COR-L47 (cell line): ENCODE measurements at places on chromosomes 7 and 10.

GRCh38 chr10:131746785-131747184 lies 154.0 kb upstream of the PPP2R2D start:
- DNase-seq: no peak

DNA sequence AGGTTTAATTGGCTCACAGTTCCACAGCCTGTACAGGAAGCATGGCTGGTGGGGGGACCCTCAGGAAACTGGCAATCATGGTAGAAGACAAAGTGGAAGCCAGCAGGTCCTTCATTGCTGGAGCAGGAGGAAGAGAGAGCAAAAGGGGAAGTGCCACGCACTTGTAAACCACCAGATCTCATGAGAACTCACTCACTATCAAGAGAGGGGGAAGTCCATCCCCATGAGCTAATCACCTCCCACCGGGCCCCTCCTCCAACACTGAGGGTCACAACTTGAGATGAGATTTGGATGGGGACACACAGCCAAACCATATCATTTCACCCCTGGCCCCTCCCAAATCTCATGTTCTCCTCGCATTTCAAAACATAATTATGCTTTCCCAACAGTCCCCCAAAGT lies 171.9 kb upstream of the CACNA2D1 start:
- no peak for DNase-seq

DNA sequence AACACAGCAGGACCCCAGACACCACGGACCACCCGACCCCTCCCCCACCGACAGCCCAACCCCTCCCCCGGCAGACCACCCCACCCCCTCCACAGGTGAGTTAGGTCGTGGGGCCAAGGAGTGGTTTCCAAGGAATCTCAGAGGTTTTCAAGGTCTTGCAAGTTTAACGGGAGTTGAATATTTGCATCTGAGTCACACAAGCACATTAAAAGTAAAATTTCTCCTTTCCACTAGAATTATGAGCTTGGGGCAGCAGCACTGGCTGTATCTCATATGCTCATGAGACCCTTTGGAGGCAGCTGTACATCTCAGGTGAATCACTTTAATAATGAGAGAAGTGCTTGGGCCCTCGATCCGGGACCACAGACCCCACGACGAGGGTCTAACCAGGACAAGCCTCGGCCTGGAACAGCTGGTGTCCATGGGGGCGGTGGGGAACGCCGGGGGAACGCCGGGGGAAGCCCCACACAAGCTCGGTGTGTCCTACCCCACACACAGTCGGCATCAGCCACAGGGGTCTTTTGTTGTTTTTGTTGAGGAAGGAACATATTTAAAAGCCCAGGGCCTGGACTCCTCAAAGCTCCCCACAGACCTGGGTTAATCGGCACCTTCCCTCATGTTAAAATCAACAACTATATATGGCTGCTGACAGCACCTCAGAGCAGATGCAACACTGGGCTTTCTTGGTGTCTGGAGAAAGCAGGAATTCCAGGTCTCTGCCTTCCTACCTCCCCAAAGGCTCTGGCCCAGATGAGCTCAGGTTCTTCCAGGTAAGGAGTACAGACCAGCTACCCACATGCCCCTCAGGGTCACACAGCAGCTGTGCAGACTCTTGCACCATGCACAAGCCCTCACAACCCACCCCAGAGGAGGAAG lies 130.3 kb downstream of the DIP2C start:
- DNase-seq: no peak

- DNase-seq: no peak
Measured at GRCh38 chr7:27141137-27141922, 2.2 kb downstream of the HOXA5 start.

- no peak for DNase-seq
Measured at GRCh38 chr10:112177247-112177646, 6.3 kb downstream of the GPAM start.

DNA sequence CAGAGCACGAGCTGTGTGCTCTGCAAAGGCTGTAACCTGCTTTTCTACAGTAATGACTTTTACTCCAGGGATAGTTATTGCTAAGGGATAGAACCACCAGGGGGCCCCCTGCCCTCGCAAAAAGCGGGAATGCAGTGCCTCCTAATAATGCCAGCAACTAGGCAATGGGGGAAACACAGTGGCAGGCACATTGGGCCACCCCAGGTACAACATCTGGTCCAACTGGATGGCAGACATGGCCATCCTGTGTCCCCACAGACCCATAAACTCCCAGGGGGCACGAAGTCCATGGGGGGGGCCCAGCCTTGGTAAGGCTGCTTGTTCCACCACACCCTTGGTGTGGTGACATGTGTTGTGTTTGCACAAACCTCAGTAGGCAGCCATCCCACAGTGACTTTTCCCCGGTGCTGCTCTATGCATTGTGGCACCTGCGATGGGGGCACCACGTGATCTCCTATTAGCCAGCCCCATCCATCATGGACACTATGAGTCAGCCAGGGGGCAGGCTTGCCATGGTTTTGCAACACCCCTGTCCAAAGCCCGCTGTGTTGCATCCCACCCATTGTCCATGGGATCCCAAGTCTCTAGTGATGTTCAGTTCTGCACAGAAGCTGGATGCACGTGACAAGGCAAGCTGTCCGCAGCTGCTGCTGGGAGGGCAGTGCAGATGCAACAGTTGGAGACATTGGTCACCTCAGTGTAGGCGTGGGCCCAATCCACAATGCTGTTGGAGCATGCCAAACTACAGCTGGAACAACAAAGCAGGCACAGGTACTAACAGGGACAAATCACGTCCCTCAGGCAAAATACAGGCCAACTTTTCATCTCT lies 84.0 kb downstream of the ANLN start:
- DNase-seq: peak; percentile 55

DNA sequence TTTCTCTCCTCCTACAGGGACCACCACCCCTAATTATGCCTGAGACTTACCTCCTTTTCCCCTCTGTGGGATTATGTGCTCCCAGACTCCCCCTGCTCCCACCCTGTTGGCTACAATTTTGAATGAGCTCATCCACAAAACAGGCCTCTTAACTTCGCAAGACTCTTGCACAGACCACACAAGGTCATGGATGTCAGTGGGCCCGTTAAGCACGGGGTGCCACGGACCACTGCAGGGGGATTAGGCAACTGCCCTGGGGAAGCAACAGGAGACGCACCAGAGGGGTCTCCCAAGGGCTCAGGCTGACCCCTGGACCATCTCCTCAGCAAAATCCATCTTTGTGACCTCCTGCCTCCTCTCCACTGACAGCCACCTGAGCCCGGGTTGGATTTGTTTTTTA lies 42.1 kb upstream of the COL13A1 start:
- no peak for DNase-seq

GRCh38 chr7:47602272-47603004 lies 20.5 kb upstream of the TNS3 start:
- DNase-seq: no peak

DNA sequence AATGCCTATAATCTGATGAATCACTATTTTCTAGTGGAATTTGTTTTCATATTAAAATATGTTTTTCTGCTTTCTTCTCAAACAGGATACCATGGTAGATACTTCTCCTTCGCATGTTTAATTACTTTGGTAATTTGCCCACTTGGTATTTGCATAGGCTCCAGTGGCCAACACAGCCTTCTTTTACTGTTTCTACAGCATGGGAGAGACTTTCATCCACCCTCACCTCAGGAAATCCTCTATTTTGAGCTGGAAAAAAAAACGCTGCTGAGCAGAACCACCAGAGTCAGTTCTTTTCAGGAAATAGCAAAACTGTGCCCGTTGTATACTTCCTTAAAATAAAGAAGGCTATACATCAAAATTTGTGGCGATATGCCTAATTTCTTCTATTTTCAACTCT lies 213.3 kb downstream of the MDFIC start:
- no peak for DNase-seq

- DNase-seq: no peak
Measured at GRCh38 chr10:97185326-97186058, at the start of gene SLIT1. Gene SLIT1 (minus strand): TSS chr10:97185959. CDS start chr10:97185674, 285 bp downstream.

GRCh38 chr10:110355922-110356627 lies 51.4 kb upstream of the SMNDC1 start:
- DNase-seq: no peak

- DNase-seq: no peak
Measured at GRCh38 chr7:74066626-74067025, 17.0 kb upstream of the LIMK1 start.

DNA sequence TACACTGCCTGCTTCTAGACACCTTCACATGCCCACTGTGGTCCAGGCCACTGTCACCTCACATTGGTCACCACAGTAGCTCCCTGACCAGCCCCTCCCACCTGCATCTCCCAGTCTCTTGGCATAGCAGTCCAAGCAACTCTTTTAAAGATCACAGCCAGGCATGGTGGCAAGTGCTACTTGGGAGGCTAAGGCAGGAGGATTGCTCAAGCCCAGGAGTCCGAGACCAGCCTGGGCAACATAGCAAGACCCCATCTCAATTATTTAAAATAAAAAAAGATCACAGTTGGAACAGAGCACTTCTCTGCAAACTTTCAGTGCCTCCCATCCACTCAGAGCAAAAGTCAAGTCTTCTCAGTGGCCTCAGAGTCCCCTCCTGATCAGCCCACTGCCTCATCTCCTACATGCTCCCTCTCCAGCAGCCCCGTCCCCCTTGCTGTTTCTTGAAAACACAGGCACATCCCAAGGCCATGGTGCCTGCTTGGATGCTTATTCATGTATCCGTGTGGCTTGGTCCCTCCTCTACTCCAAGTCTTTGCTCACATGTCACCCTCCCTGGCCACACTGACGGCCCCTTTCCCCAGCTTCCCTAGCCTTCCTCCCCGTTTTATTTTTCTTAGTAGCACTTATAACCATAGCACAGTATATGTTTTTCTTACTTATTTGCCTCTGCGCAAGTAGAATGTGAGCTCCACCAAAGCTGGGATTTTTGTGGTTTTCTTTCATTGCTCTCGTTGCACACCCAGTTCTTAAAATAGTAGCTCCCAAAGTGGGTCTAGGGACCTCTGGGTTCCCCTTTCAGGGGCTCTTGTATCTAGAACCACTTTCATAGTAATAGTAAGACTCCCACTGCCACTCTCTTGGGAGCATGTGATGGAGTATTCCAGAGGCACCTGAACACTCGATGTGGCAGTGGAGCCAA lies 19.5 kb downstream of the TSPAN15 start:
- DNase-seq: no peak

DNA sequence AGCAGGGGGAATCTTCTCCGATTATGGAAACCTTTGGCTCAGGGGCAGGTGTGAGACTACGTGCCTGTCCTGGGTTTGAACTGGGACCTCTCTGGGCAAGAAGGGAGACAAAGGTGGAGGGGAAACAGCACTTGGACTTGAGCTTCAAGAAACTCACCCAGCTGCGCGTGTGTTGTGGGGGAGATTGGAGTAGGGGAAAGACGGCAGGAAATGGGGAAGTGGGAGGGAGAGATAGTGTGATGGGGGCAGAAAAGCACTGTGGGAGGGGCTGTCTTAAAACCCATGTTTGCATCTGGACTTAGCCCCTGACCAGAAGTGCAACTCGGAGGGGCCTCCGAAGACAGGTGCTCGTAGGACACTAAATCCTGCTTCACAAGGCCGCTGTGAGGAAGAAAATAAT lies 107.0 kb downstream of the HIP1 start:
- DNase-seq: no peak

DNA sequence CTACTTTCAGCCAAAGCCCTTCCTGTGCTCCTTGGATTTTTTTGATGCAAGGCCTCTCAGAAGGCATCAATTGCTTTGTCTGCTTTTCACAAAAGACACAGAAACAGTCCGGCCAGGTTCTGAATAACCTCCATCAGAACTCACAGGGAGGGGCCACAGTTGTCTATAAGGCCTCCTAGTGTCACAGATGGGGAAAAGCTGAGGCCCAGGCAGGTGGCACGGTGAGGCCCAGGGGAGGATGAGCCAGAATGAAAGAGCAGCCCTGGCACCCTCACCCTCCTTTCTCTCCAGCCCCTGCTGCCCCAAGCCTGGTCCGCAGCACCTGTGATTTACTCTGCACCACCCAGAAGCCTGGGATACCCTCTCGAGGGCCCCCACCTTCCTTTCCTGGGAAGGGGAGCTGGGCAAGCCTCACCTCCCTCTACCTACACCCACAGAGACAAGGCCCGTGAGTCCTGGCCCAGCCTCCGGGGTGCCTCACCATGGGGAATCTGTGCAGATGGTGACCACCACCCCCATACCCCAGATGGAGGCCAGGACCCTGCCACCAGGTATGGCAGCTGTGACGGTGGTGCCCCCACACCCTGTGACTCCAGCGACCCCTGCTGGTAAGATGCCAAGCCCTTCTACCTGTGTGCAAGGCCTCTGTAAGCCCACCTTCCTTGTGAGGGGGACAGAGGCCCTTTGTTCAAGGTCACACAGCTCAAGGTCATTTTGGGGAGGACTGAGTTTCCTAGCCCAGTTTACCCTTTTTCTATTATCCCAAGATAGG lies 26.2 kb upstream of the ZNF467 start:
- no peak for DNase-seq

DNA sequence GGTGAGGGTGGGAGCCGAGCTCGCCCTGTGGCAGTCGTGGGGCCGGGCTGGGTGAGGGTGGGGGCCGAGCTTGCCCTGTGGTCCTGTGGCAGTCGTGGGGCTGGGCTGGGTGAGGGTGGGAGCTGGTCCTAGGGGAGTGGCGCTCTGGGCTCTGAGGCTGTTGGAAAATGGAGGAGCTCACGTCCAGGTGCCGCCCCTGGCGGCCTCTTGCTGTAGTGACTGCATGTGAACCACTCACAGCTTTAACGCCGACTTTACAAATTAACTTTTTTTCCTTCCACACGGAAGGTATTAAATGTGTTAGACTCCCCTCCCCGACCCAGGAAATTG lies 312.6 kb downstream of the WDR37 start:
- DNase-seq: no peak

DNA sequence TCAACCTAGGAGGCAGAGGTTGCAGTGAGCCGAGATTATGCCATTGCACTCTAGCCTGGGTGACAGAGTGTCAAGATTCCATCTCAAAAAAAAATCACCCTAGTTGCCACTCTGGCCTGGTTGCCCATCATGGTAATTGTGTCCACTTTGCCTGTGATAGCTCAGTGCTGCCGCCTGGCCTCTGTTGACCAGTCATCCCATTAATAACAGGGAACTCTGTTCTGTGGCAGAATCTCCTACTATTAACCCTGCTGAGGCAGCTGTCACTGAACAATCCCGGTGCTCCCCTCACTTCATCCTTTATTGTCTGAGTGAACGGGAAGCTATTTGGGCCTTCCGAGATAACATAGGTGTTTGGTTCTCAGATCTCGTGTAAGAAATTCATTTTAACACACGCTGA lies 14.6 kb downstream of the ZNF3 start:
- no peak for DNase-seq

DNA sequence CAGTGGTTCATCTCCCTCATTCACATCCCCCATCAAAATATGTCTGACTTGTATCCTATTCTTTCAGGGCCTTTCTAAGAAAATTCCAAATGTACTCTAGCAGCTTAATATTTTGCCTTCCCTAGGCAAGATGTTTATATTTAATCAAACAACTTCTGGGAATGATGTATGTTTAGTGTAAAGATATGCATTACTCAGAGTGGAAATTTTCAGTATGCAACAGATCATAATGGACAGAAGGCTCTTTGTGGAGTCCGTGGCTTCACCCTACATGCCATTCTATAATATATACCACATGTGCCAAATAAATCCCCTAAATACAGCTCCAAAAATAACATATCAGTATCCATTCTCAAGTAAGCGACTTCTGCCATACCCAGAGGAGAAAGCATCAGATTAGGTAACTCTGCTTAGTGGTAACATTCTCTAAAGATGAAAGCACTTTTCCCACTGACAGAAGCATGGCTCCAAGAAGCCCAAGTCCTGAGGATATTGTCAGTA lies 316.6 kb downstream of the KCNMA1 start:
- no peak for DNase-seq

GRCh38 chr7:84495128-84495527 lies 300.5 kb upstream of the SEMA3A start:
- DNase-seq: no peak
